ENCODE measurements at places on chromosomes 16 and 17.

GRCh38 chr16:21078563-21078962, 72.1 kb downstream of the DNAH3 start:
- H3K27ac ChIP-seq: no peak overlapping the region
- H3K36me3 ChIP-seq: no peaks in the 10 kb centered on the region
- H3K4me1 ChIP-seq: no peaks in the 10 kb centered on the region
- peaks cover under 1% of the 10 kb centered on the region for H3K27me3 ChIP-seq

- H3K4me3 ChIP-seq: no peak overlapping the region
- H3K27ac ChIP-seq: no peak overlapping the region
- DNase-seq: no peak
- H3K4me1 ChIP-seq: peaks cover 16% of the 10 kb centered on the region
- peaks cover 12% of the 10 kb centered on the region for H3K36me3 ChIP-seq
- H3K27me3 ChIP-seq: no peaks in the 10 kb centered on the region
These were observed 34.9 kb upstream of the LGALS9 start for GRCh38 chr17:27596096-27596495.

DNA sequence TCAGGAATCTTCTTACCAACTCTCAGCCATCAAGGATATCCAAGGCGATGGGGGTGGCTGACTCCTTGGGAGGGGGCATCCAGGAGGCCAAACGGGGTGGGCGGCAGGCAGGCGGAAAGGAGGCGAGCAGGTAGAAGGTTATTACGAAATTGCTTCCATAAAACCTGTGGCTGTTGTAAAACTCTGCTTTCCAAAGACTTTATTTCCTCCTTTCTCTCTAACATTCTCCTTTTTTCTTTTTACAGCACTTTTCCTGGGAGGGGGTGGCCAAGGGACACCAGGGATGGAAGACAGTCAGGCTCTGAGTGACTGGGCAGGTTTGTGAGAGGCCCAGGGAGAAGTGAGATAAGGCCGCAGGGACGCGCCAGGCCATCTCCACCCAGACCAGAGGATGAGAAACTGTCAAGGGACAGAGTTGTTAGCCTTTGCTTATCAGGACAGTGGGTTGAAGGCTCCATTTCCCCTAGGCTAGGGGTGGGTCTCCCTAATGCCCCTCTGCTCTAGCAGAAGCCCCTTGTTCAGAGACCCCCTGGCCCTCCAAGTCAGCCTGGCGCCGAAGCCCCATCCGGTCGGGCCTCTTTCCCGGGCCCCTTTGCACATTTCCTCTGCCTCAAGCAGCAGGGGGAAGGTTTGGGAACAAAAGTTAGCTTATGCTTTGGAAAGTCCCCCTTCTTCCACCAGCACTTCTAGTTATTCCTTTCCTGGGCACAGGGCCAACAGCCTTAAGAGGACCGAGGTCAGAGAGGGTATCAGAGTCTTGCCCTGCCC, 5.0 kb upstream of the HOXB9 start:
- H3K4me3 ChIP-seq: no peak overlapping the region
- no peak for DNase-seq
- H3K4me1 ChIP-seq: peaks cover 17% of the 10 kb centered on the region
- H3K36me3 ChIP-seq: no peaks in the 10 kb centered on the region
- peaks cover 100% of the 10 kb centered on the region for H3K27me3 ChIP-seq

GRCh38 chr17:30477774-30478115, 537 bp downstream of the GOSR1 start:
- peaks cover 12% of the 10 kb centered on the region for H3K36me3 ChIP-seq
- peak overlapping the region; percentile 94 for H3K4me3 ChIP-seq
- H3K27ac ChIP-seq: peak overlapping the region; percentile 93
- DNase-seq: no peak
- peaks cover 9% of the 10 kb centered on the region for H3K27me3 ChIP-seq

- H3K4me3 ChIP-seq: peak overlapping the region; percentile 74
- H3K4me1 ChIP-seq: peaks cover 50% of the 10 kb centered on the region
- DNase-seq: no peak
- no peak overlapping the region for H3K27ac ChIP-seq
- peaks cover 52% of the 10 kb centered on the region for H3K27me3 ChIP-seq
- peaks cover 4% of the 10 kb centered on the region for H3K36me3 ChIP-seq
These were observed 920 bp upstream of the ZCCHC14 start for GRCh38 chr16:87493608-87494280.

DNA sequence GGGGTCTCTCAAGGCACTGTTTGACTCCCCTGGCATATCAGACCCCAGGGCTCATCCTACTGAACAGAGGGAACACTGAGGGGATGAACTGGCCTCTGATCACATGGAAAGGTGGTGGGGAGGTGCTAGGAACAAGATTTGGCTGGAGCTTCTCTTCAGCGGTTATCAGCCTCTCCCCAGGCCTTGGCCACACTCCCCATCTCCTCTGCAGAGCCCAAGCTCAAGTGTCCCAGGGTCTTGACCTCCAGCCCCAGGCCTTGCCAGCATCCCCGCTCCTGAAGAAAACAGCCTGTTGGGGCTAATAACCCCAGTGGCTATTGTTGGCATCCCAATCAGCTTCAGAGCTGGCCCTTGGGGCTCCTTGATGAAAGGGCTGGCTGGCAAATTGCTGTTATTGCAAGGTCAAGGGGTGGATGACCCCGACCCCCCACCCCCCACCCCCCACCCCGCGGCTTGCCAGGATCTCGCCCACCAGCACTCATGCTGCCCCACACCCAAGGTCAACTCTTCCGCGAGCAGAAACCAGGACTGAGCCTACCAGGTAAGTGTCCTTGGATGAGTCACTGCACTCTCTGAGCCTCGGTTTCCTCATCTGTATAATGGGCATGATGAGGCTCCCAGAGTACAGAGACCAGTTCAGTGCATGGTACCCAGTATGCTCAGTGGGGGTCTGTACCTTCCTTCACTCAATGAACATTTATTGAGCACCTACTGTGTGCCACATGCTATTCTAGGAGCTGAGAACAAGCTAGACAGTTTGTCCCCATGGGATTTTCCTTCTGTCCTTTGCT, 18.8 kb upstream of the FAM83G start:
- H3K36me3 ChIP-seq: peaks cover 36% of the 10 kb centered on the region
- no peak overlapping the region for H3K4me3 ChIP-seq
- no peak for DNase-seq

GRCh38 chr17:71970312-71970711, 150.5 kb upstream of the SOX9 start:
- no peaks in the 10 kb centered on the region for H3K4me1 ChIP-seq
- H3K27ac ChIP-seq: no peak overlapping the region
- H3K4me3 ChIP-seq: no peak overlapping the region
- no peaks in the 10 kb centered on the region for H3K27me3 ChIP-seq

DNA sequence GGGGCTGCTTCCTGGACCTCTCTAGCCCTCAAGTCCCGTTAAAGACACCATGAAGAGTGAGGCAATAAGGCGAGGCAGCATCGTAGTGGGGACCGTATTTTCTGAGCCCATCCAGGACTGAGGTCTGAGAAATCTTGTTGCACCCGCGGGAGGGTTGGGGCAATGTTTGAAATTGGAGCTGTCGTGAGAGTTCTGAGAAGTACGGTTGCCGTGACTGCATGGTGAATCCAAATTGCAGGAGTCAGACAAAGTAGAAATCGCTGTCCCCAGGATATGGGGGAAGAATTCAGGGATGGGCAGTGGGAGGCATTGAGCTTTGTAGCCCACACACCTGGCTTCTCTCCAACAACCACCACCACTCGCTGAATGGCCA, 42.0 kb upstream of the RPL38 start:
- no peak overlapping the region for H3K4me3 ChIP-seq
- H3K4me1 ChIP-seq: no peaks in the 10 kb centered on the region
- H3K27ac ChIP-seq: no peak overlapping the region
- H3K27me3 ChIP-seq: peaks cover 15% of the 10 kb centered on the region
- DNase-seq: no peak

DNA sequence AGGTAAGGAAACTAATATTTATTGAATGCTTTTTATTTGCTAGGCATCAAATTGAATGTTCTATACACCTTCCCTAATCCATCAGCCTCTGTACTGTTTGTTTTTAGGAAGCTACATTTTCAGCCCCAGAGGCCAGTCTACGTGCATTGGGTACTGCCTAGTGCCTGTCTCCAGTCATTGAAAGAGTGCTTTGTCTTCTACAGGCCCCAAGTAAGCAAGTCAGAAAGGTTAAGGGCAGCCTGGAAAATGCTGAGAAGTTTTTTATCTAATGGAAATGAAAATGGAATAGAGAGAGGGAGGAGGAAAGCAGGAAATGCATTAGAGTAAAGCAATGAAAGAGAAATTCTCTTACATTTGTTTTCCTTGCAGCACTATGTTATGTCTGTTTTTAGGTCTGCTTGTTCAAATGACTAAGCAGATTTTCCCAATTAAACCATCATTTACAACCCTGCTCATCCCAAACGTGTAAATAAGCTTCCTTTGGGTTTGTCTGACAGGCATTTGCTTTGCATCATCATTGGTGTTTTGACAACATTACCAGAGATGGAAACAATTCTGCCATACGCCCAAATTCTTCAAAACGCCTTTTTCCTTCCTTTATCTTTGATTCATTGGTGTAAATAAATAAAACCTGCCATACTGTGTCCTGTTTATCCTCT, 116.0 kb upstream of the GOT2 start:
- H3K4me3 ChIP-seq: no peak overlapping the region
- H3K27ac ChIP-seq: no peak overlapping the region
- H3K27me3 ChIP-seq: no peaks in the 10 kb centered on the region
- no peaks in the 10 kb centered on the region for H3K36me3 ChIP-seq
- DNase-seq: no peak
- no peaks in the 10 kb centered on the region for H3K4me1 ChIP-seq

GRCh38 chr17:43020789-43021740, 1.1 kb downstream of the VAT1 start:
- H3K4me1 ChIP-seq: peaks cover 43% of the 10 kb centered on the region
- peak; percentile 41 for DNase-seq
- peaks cover 50% of the 10 kb centered on the region for H3K27me3 ChIP-seq
- peaks cover 2% of the 10 kb centered on the region for H3K36me3 ChIP-seq

DNA sequence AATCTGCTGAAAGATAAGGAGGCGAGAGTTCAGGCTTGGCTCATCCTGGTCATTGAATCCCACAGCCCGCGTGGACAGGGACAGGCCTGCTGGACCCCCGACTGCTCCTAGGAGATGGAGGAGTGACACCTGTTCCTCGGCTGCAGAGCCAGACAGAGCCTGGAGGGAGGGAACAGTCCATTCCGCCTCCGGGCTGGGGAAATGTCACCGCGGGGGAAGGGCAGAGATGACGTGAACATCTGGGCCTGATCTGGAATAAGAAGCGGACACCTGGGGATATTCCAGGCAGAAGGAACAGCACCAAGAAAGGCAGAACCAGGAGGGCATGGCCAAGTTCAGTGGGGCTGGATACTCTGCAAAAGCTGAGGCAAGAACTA, 1.5 kb downstream of the ZNF747 start:
- peaks cover 62% of the 10 kb centered on the region for H3K4me1 ChIP-seq
- peaks cover 30% of the 10 kb centered on the region for H3K36me3 ChIP-seq
- H3K27ac ChIP-seq: peak overlapping the region; percentile 80
- no peaks in the 10 kb centered on the region for H3K27me3 ChIP-seq
- H3K4me3 ChIP-seq: peak overlapping the region; percentile 73
- no peak for DNase-seq

- H3K36me3 ChIP-seq: peaks cover 11% of the 10 kb centered on the region
- no peaks in the 10 kb centered on the region for H3K4me1 ChIP-seq
- no peak overlapping the region for H3K4me3 ChIP-seq
- no peak for DNase-seq
These were observed 16.2 kb upstream of the MYH3 start for GRCh38 chr17:10673312-10673711.

DNA sequence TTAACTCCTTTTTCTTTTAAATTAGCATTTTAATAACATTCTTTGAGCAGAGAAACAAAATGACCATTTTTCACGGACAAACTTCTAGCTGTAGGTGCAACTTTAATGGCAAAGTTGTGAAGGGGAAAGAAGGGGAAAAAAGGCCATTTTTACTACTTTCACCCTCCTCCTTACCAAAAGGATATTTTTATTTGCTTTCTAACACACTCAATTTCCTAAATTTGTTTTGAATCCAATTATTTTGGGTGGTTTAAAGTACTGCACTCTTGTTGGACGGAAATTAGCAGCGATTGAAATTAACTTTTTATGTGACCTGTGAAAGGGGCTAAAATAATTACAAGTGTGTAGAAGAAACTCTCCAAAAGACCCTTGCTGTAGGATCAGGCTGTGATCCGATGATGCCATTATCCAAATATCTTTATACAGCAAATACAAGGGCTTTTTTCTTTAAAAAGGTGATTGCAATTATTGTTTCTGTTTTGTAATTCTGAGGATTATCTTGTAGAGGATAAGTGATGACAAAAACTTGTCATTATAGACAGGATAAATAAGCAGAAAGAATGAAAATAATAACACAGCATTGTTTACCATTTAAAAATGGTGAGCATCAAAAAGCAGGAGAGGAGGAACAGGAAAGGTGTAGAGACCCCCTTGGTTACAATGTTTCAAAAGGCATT, 42.4 kb downstream of the SNX11 start:
- no peaks in the 10 kb centered on the region for H3K27me3 ChIP-seq
- no peak overlapping the region for H3K4me3 ChIP-seq
- H3K4me1 ChIP-seq: no peaks in the 10 kb centered on the region
- peaks cover 41% of the 10 kb centered on the region for H3K36me3 ChIP-seq
- H3K27ac ChIP-seq: no peak overlapping the region

GRCh38 chr17:77145612-77146245, 5.0 kb downstream of the SEC14L1 start:
- no peak for DNase-seq
- H3K4me3 ChIP-seq: no peak overlapping the region
- H3K36me3 ChIP-seq: peaks cover 74% of the 10 kb centered on the region
- peaks cover 68% of the 10 kb centered on the region for H3K4me1 ChIP-seq

- no peaks in the 10 kb centered on the region for H3K36me3 ChIP-seq
- DNase-seq: no peak
- no peak overlapping the region for H3K27ac ChIP-seq
- H3K27me3 ChIP-seq: peaks cover 28% of the 10 kb centered on the region
- H3K4me3 ChIP-seq: no peak overlapping the region
These were observed 26.8 kb downstream of the TBC1D16 start for GRCh38 chr17:80008848-80009247.

GRCh38 chr16:79993629-79994209, 393.2 kb upstream of the MAF start:
- H3K4me3 ChIP-seq: no peak overlapping the region
- DNase-seq: no peak
- H3K4me1 ChIP-seq: no peaks in the 10 kb centered on the region

- no peak overlapping the region for H3K4me3 ChIP-seq
- H3K27me3 ChIP-seq: no peaks in the 10 kb centered on the region
- H3K36me3 ChIP-seq: peaks cover 55% of the 10 kb centered on the region
These were observed 91.4 kb upstream of the CORO6 start for GRCh38 chr17:29714146-29714545.

DNA sequence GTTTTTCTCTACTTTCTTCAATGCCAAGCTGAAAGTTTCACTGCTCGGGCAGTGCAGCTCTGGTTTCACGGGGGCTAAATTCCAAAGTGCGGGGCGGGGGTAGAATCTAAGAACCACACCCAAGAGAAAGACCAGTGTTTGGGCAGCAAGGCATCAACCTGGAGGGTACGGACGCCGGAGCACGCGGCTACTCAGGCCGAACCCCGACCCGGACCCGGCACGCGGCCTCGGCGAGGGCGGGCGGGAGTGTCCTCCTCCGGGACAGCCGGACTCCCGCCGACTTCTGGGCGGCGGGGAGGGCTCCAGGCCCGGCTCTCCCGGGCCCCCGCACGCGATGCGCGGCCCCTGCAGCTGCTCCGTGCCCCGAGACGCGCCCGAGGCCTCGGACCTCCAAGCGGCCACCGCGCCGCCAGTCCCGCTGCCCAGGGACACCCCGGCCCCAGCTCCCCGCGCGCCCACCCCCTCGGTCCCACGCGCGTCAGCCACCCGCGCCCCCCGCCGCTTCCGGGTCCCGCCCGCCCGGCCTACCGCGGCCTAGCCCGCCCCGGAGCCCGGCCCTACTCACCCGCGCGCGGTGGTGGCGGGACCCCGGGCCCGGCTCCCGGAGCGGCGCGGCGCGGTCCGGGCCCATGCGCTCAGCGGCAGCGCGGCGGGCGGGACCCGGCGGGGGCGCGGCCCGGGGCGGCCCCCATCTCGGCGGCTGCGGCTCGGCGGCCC, 561 bp downstream of the AXIN1 start:
- H3K27ac ChIP-seq: peak overlapping the region; percentile 89
- peak; percentile 68 for DNase-seq

Data from activated naive CD4-positive, alpha-beta T cell treated with anti-CD3 and anti-CD28 coated beads, Interleukin-2, amount 10 ng/mL, durations not matched to agents 7 days and 5 days (primary cell).